ENCODE measurements at places on chromosomes 11 and 22. TPM values are rescaled to one million over a fixed set of nuclear protein-coding genes. Genes with fewer than 3 reads are reported as not detected.

C11orf86 gene
- total RNA-seq = not detected

C11orf87 gene
- total RNA-seq = not detected

LDHAL6A gene
- total RNA-seq = not detected

- DNase-seq = no peak
These were observed 44.0 kb downstream of the HIRA start for GRCh38 chr22:19387575-19387974.

DNA sequence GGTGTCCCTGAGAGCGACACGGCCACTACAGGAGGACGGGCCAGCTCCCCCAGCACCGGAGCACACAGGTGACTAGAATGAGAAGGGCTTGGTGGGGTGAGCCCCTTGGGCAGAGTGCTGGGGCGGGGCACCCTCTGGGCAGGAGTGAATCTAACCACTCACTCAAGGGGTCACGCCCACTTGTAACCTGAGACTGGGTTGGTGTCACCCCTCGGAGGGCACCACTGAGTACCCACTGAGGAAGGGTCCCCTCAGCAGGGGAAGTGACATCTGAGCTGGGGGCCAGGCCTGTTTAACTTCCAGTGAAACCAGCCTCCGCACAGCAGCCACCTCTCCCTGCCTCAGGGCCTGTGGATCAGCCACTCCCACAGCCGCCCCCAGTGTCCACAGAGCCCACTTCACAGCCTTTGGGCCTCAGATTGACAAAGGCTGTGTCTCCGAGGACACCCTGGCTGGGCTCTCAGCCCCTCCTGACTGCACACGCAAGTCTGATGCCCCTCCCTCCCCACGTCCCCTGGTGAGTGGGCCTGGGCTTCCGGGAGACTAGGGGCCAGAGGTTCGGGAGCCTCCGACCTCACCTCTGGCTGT is 5.6 kb downstream of the GATD1 start:
- DNase-seq = no peak

DNA sequence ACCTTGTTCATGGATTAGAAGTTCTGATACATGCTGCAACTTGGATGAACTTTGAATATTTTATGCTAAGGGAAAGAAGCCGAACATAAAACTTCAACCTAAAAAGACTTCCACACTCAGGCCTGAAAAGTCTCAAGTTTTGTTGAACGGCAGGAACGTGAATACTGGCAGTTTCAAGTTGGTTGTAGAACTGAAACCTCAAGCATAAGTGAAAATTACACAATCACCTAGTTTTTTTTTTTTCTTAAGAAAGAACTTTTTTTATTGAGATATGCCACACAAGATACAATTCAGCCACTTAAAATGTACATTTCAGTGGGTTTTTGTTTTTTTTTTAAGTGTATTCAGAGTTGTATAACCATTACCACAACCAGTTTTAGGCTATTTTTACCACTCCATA is 50.8 kb upstream of the ADORA2A start:
- DNase-seq = no peak

GRCh38 chr11:68665436-68665835 is 18.9 kb upstream of the GAL start:
- no peak for DNase-seq
